DMS 273 treated with DMSO at 0.1 percent for 48 hours (cell line): ENCODE measurements at places on chromosomes 1 and 21.

GRCh38 chr1:226157761-226158316 is 28.7 kb downstream of the ACBD3 start:
- no peak for DNase-seq

DNA sequence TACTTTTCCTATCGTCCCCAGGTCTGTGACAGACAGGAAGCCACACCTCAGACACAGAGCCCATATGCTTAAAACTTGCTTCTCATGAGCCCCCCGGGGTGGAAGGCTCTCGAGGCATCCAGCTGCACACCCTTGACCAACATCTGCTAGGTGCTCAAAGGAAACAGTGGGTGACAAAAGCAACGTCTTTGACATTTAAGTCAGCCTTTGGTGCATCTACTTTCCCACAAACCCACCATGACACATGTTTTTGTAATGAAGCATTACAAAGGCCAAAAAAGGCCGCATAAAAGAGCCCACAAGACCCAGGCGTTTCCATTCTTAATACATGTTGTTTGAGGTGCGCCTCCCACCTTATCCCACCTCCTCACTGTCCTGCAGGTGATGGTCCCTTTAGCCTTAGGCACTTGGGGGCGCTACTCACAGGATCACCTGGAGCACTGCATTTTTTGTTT is 11.8 kb upstream of the FASLG start:
- no peak for DNase-seq

- peak; percentile 12 for DNase-seq
Observed at GRCh38 chr1:197356723-197357533, 88.9 kb downstream of the CRB1 start.

GRCh38 chr1:220426989-220427388 is 100.9 kb upstream of the MARK1 start:
- DNase-seq = peak; percentile 37

DNA sequence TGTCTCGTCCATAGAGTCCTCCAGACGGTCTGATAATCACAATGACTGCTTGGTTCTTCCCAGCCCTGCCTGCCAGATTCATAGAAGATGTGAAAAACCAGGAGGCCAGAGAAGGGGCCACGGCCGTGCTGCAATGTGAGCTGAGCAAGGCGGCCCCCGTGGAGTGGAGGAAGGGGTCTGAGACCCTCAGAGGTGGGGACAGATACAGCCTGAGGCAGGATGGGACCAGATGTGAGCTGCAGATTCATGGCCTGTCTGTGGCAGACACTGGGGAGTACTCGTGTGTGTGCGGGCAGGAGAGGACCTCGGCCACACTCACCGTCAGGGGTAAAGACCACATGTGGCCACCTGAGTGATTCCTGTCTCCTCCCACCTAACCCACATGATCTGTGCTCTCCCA is 86.9 kb downstream of the OBSCN start:
- no peak for DNase-seq

DNA sequence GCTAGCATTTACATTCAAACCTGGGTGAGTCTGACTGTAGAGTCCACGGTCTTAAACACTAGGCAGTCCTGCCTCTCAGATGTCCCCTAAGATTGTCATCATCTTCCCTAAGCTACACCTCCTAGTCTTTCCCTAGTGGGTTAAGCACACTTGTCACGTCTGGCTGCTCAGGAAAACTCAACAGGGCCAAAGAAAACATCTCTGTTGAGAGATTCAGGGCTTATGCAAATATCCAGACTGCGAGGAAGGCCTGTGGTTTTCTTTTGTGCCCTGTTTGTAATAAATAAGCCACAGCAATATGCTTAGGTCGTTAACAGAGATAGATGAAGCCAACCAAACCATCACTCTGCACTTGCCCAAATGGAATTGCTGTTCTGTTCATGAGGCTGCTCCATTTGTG is 472.6 kb upstream of the DEPDC1 start:
- no peak for DNase-seq

GRCh38 chr21:39504230-39504629 is 52.5 kb downstream of the SH3BGR start:
- DNase-seq = no peak

DNA sequence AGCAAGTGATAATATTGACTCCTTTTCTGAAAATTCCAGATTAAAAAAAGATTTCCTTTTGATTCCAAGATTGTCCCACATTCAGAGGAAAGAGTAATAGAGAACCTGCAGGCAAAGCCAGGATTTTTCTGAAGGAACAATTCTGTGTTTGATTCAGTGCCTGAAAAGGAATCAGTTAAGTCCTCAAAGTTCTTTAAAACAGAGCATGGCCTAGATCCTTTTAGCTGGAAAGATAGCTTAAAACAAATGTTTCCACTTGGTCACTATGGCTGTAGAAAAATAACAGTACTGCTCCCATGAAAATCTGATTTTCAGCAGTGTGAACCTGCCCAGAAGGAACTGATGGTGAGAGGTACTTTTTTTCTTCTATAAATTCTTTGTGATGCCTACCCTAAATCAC is 41.8 kb downstream of the HS2ST1 start:
- DNase-seq = no peak

GRCh38 chr1:88647249-88647645 is 36.8 kb upstream of the PKN2 start:
- DNase-seq = no peak

DNA sequence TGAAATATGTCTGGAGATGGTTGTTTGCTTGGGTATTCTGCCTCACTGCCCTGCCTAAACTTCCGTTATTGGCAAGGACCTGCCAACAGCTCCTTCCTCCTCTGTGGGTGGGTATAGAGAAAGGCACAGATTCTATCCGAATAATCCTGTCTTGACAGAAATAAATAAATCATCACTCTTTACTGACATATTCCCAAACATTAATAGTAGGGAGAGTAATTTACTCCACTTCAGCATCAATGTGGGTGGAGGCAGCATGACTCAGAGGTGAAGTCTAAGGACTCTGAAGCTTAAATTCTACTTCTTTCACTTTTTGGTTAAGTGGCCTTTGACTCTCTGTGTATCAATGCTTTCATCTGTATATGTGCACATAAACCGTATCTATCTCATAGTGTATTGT is 2.9 kb downstream of the CD84 start:
- no peak for DNase-seq

GRCh38 chr1:208010487-208011071 is 99.7 kb upstream of the CD34 start:
- DNase-seq = no peak

DNA sequence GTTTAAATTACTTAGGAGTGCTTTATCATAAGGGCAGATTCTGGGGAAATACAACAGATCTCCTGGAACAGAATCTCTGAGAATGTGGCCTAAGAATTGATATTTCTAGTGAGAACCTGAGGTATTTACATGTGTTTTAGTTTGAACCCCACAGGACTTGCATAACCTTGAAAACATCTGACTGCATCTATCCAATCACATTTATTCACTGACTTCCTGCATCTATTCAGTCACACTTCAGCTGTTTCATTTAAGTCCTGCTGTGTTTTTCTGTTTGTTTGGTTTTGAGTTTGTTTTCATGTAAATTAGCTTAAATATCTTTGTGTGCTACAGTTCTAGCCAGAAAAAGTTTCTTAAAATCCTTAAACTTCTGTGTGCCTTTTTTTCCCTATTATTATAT is 1260.7 kb downstream of the PLA2G4A start:
- DNase-seq = no peak

GRCh38 chr1:81407000-81407821 is 393.5 kb upstream of the ADGRL2 start:
- DNase-seq = no peak

GRCh38 chr1:208682664-208683013 is 438.5 kb upstream of the PLXNA2 start:
- DNase-seq = peak; percentile 86

- no peak for DNase-seq
Observed at GRCh38 chr1:3743421-3743820, 8.8 kb upstream of the CCDC27 start.

- DNase-seq = no peak
Observed at GRCh38 chr1:21901473-21901847, 35.6 kb downstream of the HSPG2 start.

DNA sequence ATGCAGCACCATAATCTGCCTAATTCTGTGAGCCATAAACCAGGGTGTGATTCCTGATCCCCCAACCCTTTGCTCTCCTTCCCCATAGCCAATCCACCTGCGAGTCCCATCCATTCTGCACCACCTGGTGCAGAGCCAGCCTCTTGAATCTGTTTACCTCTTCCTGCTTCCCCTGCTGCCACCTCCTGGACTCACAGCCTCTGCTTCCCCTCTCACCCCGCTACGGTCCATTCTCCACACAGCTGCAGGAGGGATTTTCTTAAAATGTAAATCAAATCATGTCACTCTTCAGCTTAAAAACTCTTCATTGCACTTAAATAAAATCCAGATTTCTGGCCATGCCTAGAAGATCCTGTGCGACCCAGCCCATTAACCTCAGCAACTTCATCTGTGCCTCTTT is 186.7 kb downstream of the FOXD2 start:
- no peak for DNase-seq

DNA sequence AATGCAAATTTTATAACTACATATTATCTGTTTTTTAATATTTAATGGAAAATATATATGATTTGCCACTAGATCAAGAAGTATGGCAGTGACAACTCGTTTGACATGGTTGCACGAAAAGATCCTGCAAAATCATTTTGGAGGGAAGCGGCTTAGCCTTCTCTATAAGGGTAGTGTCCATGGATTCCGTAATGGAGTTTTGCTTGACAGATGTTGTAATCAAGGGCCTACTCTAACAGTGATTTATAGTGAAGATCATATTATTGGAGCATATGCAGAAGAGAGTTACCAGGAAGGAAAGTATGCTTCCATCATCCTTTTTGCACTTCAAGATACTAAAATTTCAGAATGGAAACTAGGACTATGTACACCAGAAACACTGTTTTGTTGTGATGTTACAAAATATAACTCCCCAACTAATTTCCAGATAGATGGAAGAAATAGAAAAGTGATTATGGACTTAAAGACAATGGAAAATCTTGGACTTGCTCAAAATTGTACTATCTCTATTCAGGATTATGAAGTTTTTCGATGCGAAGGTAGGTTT is 556 bp downstream of the IFI44 start:
- peak; percentile 61 for DNase-seq

GRCh38 chr1:115705085-115705951 is 63.2 kb downstream of the CASQ2 start:
- DNase-seq = no peak

DNA sequence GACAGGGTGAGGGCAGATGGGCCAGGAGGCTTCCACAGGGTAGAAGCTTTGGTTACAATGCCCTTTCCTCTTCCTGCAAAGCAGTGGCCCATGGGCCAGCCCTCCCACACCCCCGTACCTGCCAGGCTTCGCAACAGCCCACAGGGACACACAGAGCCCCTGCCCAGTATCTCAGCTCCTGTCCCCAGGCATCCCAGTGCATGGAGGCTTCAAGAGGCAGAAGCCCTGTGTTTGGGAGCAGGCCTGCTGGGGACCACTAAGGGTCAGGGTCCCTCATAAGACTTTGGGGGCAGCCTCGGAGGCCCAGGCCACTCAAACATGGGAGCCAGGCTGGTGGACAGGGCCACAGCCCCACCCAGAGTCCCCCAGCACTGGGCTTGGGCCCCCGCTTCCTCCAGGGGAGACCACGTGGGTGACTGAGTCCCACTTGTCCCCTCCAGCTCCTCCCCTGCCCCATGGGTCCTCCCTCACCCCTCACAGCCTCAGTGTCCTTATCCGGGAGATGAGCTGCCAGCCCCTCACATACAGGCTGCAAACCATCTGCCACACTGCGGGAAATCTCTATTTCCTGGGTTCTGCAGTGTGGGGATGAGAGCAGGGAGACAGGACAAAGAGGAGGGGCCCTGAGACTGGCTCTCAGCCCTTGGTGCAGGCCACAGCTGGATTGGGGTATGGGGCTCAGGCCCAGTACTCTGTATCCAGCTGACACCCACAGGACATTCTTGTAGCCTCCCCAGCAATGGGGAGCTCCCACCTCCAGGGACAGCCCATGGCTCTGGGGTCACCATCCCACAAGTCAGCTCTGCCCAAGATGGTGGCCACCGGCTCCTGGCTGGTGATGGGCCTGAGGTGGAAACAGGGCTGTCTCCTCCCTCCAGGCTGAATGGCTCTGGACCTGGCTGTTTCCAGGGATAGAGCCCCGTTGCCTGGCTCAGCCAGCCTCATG is 50.7 kb downstream of the WNT9A start:
- no peak for DNase-seq

- no peak for DNase-seq
Observed at GRCh38 chr1:200751717-200752116, 13.0 kb downstream of the CAMSAP2 start.

DNA sequence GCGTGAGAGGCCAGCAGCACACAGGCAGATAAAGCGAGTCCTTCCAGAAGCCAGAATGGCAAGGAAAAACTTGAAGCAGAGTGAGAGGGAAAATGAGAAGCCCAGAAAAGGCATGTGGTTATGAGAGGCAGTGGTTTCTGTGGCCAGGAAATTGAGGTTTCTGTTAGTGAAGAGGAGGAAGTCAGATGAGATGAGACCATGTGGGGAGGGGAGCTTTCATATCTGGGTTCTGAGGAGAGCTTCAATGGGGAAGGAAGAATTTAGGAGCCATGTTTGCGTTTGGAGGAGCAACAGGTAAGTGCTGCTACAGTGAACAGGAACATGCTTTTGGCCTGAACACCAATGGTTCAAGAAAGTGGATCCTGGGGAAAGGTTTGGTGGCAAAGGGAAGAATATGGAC is 6.1 kb upstream of the CD1A start:
- DNase-seq = no peak

DNA sequence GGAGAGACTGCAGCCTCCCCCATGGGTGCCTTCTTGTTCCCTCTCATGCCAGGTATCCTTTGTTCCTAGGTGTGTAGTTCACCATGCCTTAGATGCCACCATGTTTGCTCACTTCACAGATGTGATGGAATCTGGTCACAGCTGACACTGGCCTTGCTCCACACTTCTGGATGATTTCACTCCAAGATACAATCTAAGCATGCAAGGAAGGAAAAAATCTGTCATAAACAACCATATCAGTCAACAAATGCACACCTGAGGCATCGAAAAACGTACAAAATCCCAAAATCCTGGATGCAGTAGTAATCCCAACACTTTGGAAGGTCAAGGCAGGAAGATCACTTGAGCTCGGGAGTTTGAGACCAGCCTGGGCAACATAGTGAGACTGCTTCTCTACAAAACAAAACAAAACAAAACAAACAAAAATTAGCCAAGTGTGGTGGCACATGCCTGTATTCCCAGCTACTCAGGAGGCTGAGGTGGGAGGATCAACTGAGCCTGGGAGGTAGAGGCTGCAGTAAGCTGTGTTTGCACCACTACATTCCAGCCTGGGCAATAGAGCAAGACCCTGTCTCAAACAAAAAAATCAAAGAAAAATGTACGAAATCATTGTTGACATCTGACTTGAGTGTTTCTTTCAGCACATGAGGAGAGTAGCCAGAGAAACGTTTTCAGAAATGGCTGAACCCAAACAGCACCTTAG is 17.1 kb upstream of the PTPRF start:
- no peak for DNase-seq

GRCh38 chr21:23579573-23579972 is 2027.7 kb downstream of the MRPL39 start:
- DNase-seq = no peak

DNA sequence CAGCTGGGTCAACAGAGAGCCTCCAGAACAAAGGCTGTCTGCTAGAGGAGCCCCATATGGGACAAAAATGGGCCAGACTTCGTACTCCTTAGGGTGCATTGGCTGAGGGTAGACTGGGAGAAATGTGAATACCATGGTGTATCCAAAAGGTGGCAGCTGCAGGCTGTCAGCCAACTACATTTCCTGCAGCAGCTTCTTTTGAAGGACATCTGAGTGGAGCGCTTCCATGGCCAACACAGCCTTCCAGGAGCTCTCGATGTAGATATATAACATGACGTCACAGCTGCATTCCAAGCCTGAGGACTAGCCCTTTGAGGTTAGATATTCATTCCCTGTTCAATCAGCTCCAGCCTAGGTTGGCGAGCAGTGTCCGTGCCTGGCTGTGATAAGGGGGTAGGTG is 107.7 kb downstream of the MAB21L3 start:
- DNase-seq = no peak
